Purkinje cell (primary cell): ENCODE measurements at places on chromosomes 7 and 10. TPM values are rescaled to one million over a fixed set of nuclear protein-coding genes. Genes with fewer than 3 reads are reported as not detected.

Gene OLAH
- polyA plus RNA-seq = 2.1 TPM in 1 of 2 replicates, not detected in the other

Gene ZNF239
- polyA plus RNA-seq = 10.9 and 16.4 TPM in 2 replicates

Gene CALHM1
- polyA plus RNA-seq = 0.40 TPM in 1 of 2 replicates, not detected in the other

Gene ANKRD30A
- not detected in 2 replicates for polyA plus RNA-seq

Gene ANKRD1
- polyA plus RNA-seq = not detected in 2 replicates
